ENCODE measurements at places on chromosomes 2 and 18.

DNA sequence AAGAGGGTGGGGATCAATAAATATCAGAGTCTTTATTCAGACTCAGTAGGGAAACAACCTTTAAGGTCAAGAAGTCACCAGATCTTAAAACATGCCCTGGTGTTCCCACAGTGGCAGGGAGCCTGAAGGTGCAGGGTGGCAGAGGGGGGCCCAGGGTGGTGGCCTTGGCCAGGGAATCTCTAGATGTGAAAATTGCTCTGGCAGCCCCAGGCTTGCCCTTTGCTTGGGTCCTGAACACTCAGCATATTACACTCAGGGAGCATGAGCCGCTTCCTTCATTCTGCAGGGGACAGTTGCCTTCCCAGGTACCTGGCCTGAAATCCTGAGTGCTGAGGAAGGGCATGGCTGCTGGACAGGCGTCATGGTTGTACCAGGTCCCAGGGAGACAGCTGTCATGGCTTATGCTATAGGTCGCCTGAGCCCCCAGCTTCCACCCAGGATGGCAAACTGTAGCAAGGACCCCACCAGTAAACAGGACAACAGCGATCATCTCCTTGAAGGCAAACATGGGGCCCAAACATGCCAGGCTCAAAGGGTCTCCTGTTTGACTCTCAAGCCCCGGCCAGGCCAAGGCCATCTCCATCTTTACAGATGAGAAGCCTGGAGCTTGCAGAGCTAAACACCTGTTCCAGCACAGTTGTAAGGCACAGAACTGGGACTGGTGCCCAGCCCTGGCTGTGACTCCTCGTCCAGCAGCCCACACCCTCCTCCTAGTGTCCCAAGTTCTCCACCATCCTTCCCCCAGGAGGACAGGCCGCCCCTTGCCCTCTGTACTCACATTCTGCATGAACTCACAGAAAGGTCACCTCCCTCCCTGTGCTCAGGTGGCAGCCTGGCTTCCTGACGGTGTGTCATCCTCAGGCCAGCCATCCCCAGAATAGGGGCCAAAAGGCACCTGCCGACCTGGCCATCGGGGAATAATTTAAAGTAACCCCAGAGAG is 14.6 kb downstream of the ABCG8 start:
- DNase-seq, result no peak

GRCh38 chr2:75870651-75871137 is 160.0 kb upstream of the GCFC2 start:
- peak; percentile 42 for DNase-seq

GRCh38 chr2:32009516-32010256 is 1.1 kb downstream of the MEMO1 start:
- peak; percentile 34 for DNase-seq

DNA sequence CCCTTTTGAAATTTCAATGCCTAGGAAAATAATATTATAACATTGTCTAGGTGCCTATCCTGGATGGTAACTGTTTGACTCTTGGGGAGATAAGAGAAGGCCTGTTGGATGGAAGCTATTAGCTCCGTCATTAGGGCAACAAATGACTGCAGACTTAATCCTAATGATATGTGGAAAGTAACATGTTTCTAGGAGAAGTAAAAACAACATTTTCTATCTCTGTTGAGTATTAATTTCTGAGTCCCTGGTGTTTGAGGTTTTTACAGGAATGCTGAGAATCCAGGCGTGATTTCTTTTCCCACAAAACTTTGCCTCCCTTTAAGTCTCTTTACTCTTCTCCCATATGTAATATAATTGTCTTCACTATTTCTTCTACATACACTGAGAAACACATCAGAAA is 159.1 kb downstream of the GALNT1 start:
- DNase-seq, result no peak

DNA sequence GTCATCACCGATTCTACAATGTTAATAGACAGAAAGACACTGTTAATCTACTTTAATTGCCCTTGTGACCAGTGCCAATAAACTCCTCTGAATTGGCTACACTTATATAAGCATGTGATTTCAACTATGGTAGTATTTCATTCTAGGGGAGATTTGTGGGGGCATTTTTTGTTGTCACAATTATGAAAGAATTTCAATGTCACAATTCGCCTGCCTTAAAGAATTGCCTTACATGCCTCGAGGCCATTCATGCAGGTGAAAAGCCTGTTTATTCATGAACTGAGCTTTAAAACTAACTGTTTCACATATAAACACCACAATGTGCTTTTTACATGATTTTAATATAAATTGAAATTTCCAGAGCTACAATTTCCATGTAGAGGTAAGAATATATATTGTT is 162.8 kb downstream of the GCA start:
- no peak for DNase-seq

- no peak for DNase-seq
Observed at GRCh38 chr2:99619151-99619550, 129.3 kb upstream of the REV1 start.

GRCh38 chr2:16507655-16508489 is 157.8 kb downstream of the CYRIA start:
- peak; percentile 40 for DNase-seq

DNA sequence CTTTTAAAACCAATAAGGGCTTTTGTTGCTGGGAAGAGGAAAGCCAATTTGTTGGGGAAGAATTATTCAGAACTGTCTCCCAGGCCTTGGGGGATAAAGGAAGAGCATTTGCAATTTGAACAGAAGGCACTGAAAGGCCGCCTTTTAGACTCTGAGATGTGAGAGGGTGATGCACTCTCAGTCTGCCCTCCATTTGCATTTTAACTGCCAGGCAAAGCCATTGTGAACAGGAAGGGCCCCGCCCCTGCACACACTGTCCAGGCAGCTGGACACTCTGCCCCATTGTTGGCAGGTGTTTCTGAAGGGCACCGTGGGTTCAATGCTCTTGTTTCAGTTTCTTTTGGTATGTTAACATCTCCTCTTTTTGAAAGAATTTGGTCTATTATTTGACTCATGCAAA is 169.5 kb upstream of the COPS8 start:
- DNase-seq, result peak; percentile 72

DNA sequence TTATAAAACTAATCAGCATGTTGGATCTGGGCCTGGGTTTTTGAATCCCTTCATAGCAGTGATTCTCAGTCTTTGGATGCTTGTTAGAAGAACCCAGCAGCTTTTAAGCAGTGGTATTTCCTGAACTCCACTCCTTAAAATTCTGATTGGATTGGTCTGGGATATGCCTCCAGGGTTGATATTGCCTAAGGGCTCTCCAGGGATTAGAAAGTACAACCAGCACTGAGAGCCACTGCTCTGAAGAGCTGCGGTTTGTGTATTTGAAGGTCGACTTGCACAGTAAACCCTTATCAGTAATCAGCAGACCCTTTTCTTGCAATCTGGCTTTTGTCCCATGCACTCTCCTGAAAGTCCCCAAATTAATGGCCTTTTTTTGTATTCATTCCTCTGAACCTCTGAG is 17.0 kb upstream of the RBMS1 start:
- DNase-seq, result no peak

All from MM.1S (cell line).